DND-41 (cell line): ENCODE measurements at places on chromosomes 5 and 9.

DNA sequence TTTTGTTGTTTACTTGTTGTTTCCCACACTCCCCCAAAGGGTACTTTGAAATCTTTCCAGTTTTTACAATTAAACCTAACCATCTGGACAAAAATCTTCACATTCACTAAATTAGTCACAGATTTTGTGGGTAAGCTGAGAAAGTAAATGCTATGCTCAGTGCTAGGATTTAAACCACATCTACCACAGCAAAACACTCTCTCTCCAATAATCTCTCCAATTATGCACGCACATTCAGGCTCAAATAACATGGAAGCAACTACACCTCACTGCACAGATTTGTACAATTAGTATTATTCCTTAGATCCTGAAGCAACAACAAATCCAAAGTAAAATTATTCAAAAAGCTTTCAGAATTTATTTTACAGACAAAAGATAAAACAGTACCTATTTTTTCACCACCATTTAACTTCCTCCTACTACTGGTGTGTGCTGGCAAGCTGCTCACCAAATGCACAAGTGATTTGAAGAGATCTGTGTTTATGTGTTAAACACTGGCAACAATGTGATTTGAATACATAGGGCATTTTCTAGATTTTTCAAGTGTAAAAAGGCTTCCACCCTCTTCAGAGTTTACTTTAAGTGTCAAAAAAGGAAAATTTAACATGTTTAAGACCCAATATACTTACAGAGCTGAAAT is 16.6 kb downstream of the ZNF608 start:
- no peak for DNase-seq

- DNase-seq, result no peak
Observed at GRCh38 chr5:10648806-10649665, 85.2 kb downstream of the ANKRD33B start.

GRCh38 chr9:859251-859650 is 17.8 kb downstream of the DMRT1 start:
- DNase-seq, result no peak

DNA sequence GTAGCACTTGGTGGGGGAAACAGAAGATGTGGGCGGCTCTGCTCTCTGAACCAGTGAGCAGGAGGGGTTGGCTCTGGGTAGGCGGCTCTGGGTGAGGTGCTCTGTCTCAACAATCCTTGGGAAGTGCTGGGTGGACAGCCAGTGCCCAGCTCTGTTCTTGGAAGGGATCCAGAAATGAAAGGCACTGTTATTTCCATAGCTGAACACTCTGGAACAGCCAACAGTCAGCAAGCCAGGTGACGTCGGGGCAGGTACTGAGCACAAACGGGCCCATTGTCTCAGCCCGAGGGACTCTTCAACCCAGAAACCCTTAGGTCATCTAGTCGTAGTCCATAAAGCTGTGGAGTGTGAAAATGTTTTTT is 36.3 kb downstream of the OLFM1 start:
- DNase-seq, result no peak

DNA sequence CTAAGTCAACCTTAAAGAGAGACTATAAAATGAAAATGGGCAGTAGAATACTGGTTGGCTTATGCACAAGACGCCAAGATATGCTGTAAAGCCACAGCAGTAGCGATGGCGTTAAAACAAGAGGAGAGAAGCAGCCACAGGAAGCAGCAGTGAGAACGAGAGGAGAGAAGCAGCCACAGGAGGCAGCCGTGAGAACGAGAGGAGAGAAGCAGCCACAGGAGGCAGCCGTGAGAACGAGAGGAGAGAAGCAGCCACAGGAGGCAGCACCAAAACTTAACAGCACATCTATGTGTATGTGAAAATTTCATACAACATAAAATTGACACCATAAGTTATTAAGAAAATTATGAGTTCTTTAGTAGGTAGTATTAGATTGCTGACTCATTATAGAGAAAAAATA is 2318.6 kb upstream of the ACO1 start:
- no peak for DNase-seq
